DND-41 (cell line): ENCODE measurements at places on chromosomes 5 and 9.
A peak's percentile ranks its signal among the peaks of the same experiment; 100 is the strongest.

- no peaks in the 10 kb centered on the region for H3K27me3 ChIP-seq
- no peak for DNase-seq
- H3K27ac ChIP-seq: peak overlapping the region; percentile 100
- H3K36me3 ChIP-seq: no peaks in the 10 kb centered on the region; the same call in 1 of the 2 replicates
- no peak overlapping the region for H3K4me3 ChIP-seq
These were observed 45.2 kb upstream of the NOTCH1 start for GRCh38 chr9:136590821-136591752.

DNA sequence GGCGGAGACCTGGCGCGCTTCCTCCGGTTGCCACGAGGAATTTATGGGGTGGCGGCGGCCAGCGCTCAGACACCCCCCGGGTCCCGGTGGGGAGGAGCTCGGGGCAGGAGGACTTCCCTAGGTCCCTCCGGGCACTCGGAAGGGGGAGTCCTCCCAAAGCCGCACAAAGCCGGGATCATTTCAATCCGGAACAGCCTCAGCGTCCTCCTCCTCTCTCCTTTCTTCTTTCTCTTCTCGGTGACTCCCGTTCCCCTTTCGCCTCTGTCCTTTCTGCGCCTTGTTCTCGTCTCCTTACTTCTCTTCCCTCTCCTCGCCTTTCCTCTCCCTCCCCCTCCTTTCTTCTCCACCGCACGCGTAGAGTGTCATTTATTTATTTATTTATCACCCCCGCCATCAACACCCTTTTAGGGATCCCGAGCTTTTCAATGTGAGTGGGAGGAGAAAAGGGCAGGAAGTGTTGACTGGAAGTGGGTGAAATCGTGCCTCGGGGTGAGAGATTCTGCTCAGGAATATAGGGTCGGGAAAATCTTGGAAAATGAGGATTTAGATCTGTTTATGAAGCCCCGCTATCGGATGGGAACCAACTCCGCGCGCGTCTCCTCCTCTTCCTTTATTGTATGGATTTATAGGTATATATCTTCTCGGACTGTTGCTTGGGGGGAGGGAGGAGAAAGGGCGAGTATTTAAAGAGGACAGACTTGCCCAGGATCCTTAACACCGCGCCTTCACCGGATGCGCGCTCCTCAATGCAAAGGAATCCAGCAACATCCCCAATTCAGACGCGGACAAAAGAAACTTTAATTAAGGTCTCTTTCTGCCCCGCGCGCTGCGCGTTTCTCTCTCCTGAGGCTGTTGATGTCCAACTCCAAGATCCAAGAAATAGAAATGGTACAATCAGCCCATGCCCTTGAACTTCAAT lies 2.0 kb upstream of the ZNF462 start:
- no peak overlapping the region for H3K27ac ChIP-seq
- H3K4me3 ChIP-seq: no peak overlapping the region
- peaks cover 24% of the 10 kb centered on the region for H3K4me1 ChIP-seq

- H3K4me3 ChIP-seq: no peak overlapping the region
- H3K36me3 ChIP-seq: no peaks in the 10 kb centered on the region
- no peaks in the 10 kb centered on the region for H3K4me1 ChIP-seq
- H3K27me3 ChIP-seq: no peaks in the 10 kb centered on the region
These were observed 119.7 kb upstream of the SPATA31C2 start for GRCh38 chr9:88258024-88258423.

DNA sequence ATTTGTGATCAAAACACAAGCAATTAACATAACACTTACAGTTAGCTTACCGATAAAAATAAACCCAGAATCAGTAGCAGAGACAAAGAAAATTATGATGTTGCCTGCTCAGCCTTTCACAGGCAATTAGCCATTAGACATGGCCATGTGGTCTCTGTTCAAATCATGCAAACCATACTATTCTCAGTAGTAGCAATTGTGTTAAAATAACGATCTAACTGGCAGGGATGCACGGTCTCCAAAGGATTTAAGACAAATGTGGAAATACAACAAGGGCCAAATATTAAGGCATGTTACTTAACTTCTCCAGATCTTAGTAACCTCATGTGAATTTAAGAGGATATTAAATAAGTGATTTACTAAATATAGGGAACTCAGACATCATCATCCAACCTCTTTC lies 59.5 kb downstream of the PTBP3 start:
- H3K27me3 ChIP-seq: no peaks in the 10 kb centered on the region
- no peaks in the 10 kb centered on the region for H3K4me1 ChIP-seq
- peaks cover 12% of the 10 kb centered on the region; the same call in 1 of the 2 replicates for H3K36me3 ChIP-seq
- H3K4me3 ChIP-seq: no peak overlapping the region

- H3K4me3 ChIP-seq: no peak overlapping the region
- H3K27me3 ChIP-seq: no peaks in the 10 kb centered on the region
- no peak overlapping the region for H3K27ac ChIP-seq
- no peak for DNase-seq
- H3K4me1 ChIP-seq: no peaks in the 10 kb centered on the region
- H3K36me3 ChIP-seq: no peaks in the 10 kb centered on the region
These were observed 75.1 kb upstream of the RUFY1 start for GRCh38 chr5:179475208-179475751.

GRCh38 chr5:136101884-136102283 lies 30.8 kb upstream of the SMAD5 start:
- no peaks in the 10 kb centered on the region for H3K36me3 ChIP-seq
- DNase-seq: no peak
- H3K4me1 ChIP-seq: no peaks in the 10 kb centered on the region
- no peak overlapping the region for H3K27ac ChIP-seq
- no peak overlapping the region for H3K4me3 ChIP-seq

- no peak for DNase-seq
- no peaks in the 10 kb centered on the region for H3K4me1 ChIP-seq
- H3K27me3 ChIP-seq: no peaks in the 10 kb centered on the region
- H3K4me3 ChIP-seq: no peak overlapping the region
These were observed 381.1 kb downstream of the ZNF608 start for GRCh38 chr5:124365361-124365801.

DNA sequence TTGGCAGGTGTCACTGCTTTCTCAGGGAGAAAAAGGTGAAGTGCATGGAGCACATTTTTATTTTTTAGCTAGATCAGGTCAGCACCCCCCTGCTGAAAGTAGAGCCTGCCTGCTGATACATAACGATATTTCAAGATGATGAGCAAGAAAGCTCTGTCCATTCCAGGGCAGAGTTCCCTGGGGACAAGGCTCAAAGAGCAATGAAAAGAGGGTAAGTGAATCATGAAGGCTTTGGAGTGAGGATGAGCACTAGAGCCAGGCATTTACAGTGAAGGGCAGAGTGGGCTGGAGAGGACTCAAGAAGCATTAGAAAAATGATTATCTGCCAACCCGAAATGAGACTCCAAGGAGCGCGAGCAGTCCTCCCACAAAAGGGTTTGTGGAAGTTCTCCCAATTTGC lies 345.7 kb downstream of the TLE4 start:
- DNase-seq: no peak
- no peaks in the 10 kb centered on the region for H3K27me3 ChIP-seq
- no peaks in the 10 kb centered on the region for H3K36me3 ChIP-seq
- no peaks in the 10 kb centered on the region for H3K4me1 ChIP-seq
- no peak overlapping the region for H3K27ac ChIP-seq
- H3K4me3 ChIP-seq: no peak overlapping the region

DNA sequence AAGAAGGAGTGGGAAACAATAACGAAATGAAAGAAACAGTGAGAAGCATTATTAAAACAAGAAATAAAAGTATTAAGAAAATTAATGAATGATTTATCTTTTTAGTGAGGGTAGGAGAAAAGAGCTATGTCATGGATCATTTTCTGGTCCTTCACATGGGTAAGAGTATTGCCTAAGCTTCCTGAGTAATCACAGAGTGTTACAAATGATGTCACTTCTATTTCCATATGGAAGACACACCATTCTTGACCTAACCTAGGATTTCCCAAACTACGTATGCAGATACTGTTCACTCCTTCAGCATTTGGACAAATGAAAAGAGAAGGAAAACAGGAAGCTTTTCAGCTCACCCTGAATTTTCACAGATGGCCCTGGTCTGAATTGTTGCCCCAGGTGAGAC lies 3.3 kb upstream of the TSLP start:
- no peak for DNase-seq
- no peak overlapping the region for H3K4me3 ChIP-seq
- H3K36me3 ChIP-seq: no peaks in the 10 kb centered on the region
- no peak overlapping the region for H3K27ac ChIP-seq
- peaks cover 22% of the 10 kb centered on the region for H3K27me3 ChIP-seq

- H3K4me1 ChIP-seq: no peaks in the 10 kb centered on the region
- peaks cover 39% of the 10 kb centered on the region for H3K36me3 ChIP-seq
- no peaks in the 10 kb centered on the region for H3K27me3 ChIP-seq
- no peak overlapping the region for H3K4me3 ChIP-seq
These were observed 17.1 kb downstream of the SMARCA2 start for GRCh38 chr9:2032234-2032633.

DNA sequence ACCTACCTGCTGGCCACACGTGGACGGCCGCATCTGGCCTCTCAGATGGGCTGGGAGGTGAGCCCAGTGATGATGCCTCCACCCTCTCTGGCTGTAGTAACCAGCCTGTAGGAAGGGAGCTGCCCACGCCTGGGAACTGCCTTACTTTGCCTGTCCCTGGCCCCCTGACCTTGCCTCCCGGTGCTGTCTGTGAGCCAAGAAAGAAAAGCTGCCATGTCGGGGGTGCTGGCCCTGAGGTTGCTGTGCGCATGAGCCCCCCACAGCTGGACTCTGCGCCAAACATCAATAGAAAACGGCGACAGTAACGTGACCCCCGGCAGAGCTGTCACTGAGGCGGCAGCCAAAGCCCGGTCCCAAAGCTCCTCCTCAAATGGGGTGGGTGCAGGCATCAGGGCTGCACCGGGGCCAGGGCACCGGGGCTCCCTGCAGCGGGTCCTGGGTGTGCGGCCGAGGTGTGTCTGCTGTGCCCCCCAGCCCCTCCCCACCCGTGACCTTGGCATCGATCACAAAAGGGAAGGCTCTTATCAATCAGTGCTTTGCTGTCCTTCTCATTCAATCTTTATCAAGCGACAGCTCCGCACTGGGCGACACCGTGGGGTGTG lies 15.3 kb upstream of the SLC9A3 start:
- 0 out of 2 replicates have a peak, but pooled peaks cover 3% of the 10 kb centered on the region for H3K4me1 ChIP-seq
- no peak overlapping the region for H3K27ac ChIP-seq
- no peaks in the 10 kb centered on the region for H3K27me3 ChIP-seq
- DNase-seq: no peak

GRCh38 chr9:127611603-127611898 lies 526 bp upstream of the STXBP1 start:
- peaks cover 48% of the 10 kb centered on the region for H3K27me3 ChIP-seq
- peaks cover 46% of the 10 kb centered on the region for H3K4me1 ChIP-seq
- peak overlapping the region; percentile 50; the same call in 1 of the 2 replicates for H3K27ac ChIP-seq
- H3K36me3 ChIP-seq: no peaks in the 10 kb centered on the region
- peak overlapping the region; percentile 22; the same call in 1 of the 2 replicates for H3K4me3 ChIP-seq

DNA sequence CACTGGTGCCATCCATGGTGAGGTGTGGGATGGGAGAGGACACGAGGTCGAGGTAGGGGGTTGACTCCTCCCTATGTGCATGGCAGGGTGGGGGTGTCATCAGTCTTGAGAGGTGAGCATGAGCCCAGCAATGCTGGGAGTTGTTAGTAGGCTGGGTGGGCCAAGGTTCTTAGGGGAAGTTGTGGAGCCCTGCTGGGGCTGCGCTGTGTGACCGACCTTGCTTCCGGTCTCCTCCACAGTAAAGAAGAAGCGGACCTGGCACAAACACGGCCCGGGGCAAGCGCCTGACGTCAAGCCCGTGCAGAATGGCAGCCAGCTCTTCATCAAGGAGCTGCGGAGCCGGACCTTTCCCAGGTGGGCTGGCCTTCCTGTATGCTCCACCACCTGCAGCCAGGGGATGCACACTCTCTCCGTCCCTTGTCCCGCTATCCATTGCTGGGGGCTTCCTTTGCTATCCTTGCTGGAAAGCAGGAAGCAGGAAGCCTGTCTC lies 59.8 kb downstream of the PHF2 start:
- no peak overlapping the region for H3K4me3 ChIP-seq
- peaks cover 80% of the 10 kb centered on the region for H3K36me3 ChIP-seq
- H3K27ac ChIP-seq: no peak overlapping the region
- H3K27me3 ChIP-seq: no peaks in the 10 kb centered on the region
- H3K4me1 ChIP-seq: no peaks in the 10 kb centered on the region
- no peak for DNase-seq

DNA sequence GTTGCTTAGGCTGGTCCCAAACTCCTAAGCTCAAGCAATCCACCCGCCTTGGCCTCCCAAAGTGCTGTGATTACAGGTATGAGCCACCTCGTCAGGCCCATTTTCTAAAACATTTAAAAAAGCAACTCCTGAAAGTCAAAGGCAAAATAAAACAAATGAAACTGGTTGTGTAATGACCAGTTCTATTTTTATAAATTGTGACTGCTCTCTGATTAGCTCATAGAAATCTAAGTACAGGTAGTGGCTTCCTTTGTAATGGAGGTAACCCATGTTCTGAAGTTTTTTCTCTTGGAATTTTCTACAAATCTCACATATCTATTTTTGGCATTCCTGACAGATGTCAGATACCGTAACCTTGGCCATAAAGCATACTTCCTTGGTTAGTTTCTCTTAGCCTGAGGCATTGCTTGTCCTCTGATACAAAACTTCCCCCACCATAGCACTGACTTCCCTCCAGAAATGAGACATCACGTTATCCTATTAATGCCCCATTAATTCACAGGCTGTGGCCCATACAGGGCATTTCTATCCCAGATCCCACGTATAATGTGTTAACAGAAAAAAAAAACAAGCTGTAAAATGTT lies 14.1 kb upstream of the AK3 start:
- no peaks in the 10 kb centered on the region for H3K27me3 ChIP-seq
- no peaks in the 10 kb centered on the region for H3K36me3 ChIP-seq
- H3K4me1 ChIP-seq: peaks cover 5% of the 10 kb centered on the region; the same call in 1 of the 2 replicates
- no peak overlapping the region for H3K27ac ChIP-seq
- no peak for DNase-seq
- H3K4me3 ChIP-seq: no peak overlapping the region

DNA sequence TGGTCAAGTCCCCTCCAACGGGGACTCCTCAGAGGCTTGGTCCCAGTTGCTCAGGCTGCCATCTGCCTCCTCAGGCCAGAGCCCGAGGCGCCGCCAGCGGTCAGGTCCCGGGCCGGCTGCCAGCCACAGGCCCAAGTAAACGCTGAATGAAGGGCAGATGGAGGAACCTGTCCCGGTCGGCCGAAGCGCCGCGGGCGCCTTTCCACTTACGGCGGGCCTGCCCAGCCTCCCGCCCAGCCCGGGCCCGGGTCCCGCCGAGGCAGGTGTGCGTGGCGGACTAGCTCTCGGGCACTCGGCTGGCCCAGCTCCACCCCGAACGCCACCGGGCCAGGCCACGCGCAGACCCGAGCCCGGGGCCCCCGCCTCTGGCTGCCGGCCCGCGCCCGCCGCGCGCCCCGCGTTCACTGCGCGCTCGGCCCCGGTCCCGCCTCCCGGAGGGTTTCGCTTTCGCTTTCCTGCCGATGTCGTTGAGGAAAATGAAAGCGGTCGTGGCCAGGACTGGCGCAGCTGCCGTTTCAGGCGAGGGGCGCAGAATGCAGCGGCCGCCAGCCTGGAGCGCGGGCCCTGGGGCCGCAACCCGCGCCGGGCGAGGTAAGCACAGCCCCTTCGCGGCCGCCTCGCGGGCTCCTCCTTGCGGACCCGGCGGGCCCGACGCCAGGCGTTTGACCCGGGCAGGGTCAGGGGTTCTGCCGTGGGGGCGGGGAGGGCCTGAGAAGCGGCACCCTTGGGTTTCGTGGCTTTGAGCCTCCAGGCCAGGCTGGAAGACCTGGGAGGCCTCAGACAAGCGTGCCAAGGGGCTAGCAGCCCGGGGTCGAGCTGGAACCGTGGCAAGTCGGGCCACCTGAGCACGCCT lies 41.2 kb downstream of the SLC22A5 start:
- peaks cover 21% of the 10 kb centered on the region for H3K36me3 ChIP-seq
- peak; percentile 91 for DNase-seq
- H3K27me3 ChIP-seq: no peaks in the 10 kb centered on the region
- H3K4me1 ChIP-seq: peaks cover 51% of the 10 kb centered on the region
- H3K27ac ChIP-seq: peak overlapping the region; percentile 99

GRCh38 chr5:43232943-43233833 lies 41.2 kb downstream of the NIM1K start:
- H3K27ac ChIP-seq: no peak overlapping the region
- no peaks in the 10 kb centered on the region for H3K36me3 ChIP-seq
- H3K4me1 ChIP-seq: no peaks in the 10 kb centered on the region
- no peak for DNase-seq
- peaks cover 4% of the 10 kb centered on the region for H3K27me3 ChIP-seq
